ENCODE measurements at places on chromosomes 11 and 22.
A peak's percentile ranks its signal among the peaks of the same experiment; 100 is the strongest.

- DNase-seq, result peak; percentile 14
These were observed 312.9 kb downstream of the MN1 start for GRCh38 chr22:27488456-27489177.

- no peak for DNase-seq
These were observed 25.5 kb downstream of the CTNND1 start for GRCh38 chr11:57787006-57787604.

GRCh38 chr11:125902927-125903710, at the start of gene PUS3:
Gene PUS3 (minus strand): TSS chr11:125903206. CDS start chr11:125896284, 6,922 bp downstream.
- DNase-seq, result peak; percentile 89

GRCh38 chr22:35459423-35459894, 59.5 kb downstream of the MCM5 start:
- no peak for DNase-seq

- DNase-seq, result no peak
These were observed 5.5 kb downstream of the H19 start for GRCh38 chr11:1992111-1992510.

DNA sequence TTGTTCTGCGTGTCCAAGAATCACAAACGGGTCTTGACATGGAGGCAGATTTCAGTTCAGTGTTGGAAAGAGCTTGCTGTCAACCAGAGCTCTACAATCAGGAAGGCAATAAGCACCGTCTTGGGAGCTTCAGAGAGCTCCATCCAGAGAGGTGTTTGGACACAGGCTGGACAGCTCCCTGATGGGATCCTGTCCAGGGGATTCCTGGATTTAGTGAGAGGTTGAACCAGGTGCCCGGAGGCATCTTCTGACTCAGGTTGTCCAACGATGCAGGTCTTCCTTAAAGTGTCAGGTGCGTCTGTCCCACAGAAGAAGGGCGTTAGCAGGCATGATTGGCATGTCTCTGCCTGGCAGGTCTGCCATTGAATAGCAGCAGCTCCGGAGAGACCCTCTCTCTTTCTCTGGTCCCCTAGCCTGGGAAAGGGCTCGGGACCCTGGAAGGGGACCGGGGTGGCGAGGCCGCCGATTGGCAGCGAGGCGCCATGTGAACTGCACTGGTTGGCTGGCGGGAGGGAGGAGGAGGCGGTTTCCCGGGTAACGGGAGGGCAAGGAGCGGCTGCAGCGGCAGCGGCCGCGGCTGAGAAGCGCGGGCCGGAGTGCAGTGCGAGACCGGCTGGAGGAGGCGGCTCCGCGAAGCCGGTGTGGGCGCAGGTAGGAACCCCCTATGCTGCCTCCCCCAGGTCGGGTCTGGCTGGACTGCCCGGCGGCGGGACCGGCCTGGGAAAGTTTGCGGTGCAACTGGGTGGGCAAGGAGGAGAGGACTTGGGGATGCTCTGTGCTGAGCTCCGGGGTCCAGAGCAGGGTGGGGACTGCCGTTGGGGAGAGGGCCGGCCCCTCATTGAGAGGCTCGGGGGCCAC, 104.1 kb upstream of the E2F8 start:
- peak; percentile 48 for DNase-seq

GRCh38 chr11:95795627-95796295, 5.5 kb downstream of the CEP57 start:
- no peak for DNase-seq

- no peak for DNase-seq
These were observed 1093.3 kb downstream of the BRD1 start for GRCh38 chr22:48734359-48734758.

DNA sequence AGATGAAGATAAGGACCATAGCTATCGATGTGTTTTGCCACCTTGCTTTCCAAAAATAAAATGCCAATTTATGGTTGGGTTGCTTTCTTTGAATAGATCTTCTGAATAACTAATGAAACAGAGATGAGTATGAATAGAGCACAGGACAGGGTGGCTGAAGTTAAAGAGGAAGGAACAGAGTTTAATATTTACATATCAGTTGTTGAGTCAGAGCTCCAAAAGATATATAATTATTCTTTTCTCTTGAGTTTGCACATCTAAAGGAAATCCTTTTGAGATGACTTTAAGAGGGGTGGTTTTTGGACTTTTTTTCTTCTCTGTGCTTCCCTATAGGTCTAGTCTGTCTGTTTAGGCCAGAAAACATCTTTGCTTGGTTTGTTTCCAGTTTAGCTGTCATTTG, 115.2 kb downstream of the DDX10 start:
- peak; percentile 29 for DNase-seq

GRCh38 chr22:34765115-34765514, 300.8 kb upstream of the ISX start:
- DNase-seq, result no peak

DNA sequence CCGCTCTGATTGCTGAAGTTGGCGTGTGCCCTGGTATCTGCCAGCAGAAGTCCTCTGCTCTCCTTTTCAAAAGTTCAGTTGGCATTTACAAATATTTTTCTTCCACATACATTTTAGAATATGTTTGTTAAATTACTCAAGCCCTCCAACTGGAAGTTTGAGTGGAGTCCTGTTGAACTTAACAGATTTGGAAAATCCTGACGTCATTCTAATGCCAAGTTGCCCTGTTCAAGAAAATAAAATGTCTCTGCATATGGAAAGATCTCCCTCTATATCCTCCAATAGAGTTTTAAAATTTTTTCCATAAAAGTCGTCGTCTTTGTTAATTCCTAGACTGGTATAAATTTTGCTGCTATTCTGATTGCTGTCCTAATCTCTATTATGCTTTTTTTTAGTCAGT, 3.3 kb downstream of the KCNQ1OT1 start:
- no peak for DNase-seq

- no peak for DNase-seq
These were observed 5.5 kb downstream of the C11orf24 start for GRCh38 chr11:68266121-68266891.

DNA sequence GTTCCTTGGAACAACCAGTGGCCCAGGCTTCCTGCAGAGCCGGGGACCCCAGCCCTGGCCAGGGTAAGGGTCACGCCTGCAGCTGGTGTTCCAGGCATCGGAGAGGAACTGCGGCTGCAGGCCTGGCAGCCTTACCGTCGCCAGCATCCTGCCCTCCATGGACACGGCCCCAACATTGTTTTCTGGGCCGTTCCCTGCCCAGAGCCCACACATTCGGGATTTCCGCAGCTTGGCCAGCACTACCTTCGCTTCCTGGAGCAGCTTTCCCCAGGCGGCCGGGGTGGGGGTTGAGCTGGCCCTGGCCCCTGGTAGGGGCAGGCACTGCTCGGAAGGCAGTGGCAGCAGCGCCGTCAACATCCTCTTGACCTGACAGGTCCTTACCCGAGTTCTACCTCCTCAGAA, 17.7 kb downstream of the TXN2 start:
- peak; percentile 80 for DNase-seq

DNA sequence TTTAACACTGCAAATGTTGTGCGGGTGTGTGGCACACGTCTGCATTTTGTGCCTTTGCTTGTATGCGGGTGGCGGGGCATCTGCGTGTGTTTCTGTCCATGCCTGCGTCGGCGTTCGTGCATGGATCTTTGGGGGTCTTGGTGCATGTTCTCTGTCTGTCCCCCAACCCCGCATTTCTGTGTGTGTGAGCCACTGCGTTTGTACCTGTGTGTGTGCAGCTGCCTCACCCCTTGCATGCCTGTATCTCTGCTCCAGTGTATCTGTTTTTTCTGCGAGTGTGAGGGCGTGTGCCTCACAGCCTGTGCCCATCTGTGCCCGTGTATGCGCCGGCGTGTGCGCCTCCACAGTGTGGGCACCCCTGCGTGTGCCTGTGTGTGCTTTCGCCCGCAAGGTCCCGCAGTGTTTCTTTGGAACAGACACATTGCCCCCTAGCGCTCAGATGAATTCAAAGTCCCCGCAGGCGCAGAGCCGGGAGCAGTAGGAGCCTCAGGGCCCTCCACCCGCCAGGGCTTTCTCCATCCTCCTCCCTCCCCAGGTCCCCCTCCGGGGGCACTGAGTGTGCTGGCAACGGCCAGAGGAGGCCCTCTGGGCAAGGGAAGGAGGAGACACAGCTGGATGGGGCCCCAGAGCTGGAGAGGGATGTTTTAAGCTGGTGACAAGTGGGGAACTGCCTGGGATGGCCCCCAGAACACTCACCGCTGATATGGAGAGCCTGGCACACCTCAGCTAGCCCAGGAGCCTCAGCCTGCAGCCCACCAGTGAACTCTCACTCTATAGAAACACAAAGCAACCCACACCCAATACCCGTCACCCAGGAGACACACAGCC, 3.1 kb upstream of the MN1 start:
- DNase-seq, result peak; percentile 77

- DNase-seq, result no peak
These were observed 105.9 kb downstream of the SLC17A6 start for GRCh38 chr11:22444076-22444475.

GRCh38 chr11:119081682-119082260, 2.9 kb upstream of the HMBS start:
- DNase-seq, result no peak

GRCh38 chr11:125253795-125254525, 89.4 kb downstream of the PKNOX2 start:
- DNase-seq, result no peak

GRCh38 chr22:27114186-27114585, 456.8 kb downstream of the MIAT start:
- DNase-seq, result no peak

DNA sequence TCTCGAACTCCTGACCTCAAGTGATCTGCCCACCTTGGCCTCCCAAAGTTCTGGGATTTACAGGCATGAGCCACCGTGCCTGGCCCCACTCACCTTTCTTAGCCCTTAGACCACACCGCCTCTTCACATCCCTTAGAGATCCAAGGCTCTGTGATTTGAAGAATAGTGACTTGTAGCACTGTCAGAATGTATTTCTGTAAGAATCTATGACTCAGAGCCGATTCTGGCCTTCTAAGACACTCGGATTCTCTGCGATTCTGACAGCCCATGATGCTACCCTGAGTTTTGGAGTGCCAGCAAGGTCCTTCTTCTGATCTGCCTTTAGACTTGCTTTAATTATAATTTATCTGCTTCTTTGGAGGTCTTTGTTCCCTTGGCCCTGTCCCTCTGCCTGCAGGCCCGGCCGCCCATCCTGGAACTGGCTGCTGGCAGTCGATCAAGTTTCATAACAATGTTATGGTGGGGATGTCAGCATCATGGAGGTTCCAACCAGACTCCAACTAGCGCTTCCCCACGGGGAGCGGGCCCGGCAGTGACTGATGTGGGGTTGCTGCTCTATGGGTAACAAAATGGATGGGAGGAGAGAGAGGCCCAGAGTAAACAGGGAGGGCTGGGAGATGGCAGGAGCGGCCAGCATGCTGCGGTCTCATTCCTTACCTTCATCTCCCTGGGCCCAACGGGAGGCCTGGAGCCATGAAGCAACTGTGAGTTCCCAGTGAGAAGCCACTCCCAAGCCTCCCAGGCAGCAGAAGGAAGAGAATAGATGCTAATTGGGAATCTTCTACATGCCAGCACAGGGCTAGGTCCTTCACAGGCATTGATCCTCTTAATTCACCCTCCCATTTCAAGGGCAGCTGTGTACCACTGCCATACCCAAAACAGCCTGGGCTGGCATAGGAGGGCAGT, 55.7 kb upstream of the RASD2 start:
- DNase-seq, result no peak

GRCh38 chr11:1053121-1053901, 16.8 kb upstream of the MUC6 start:
- no peak for DNase-seq

- no peak for DNase-seq
These were observed 2.5 kb downstream of the C11orf68 start for GRCh38 chr11:65916391-65916790.

DNA sequence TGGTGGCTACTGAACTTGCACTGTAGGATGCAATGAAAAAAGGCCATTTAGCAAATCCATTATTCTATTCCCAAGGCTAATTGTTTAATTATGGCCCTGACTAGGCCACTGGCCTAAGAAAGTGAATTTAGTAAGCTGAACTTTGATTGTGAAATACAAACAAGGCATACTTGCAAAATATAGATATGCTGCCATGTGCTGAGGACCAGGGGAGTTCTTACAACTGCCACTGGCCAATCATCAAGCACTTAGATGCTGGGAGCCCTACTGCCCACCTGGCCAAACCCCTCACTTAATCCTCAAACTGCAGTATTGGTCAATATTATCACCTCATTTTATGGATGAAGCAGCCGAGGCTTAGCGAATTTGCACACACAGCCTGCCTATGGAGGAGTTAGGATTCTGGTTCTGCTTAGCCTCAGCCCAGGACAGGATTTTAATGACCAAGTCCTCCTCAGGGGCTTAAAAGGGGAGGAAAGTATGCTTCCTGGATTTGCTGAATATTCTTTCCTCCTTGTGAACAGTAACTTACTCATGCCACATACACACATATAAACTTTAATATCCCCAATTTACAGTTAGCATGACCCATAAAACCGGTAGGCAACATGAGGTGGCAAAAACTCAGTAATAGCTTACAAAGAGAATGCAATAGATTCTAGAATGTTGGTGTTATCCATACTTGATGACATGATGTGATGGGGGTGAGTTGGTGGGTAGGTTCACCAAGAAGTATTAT, 39.3 kb downstream of the CD44 start:
- no peak for DNase-seq

GRCh38 chr11:121580154-121580553, 127.4 kb upstream of the SORL1-AS1 start:
- no peak for DNase-seq

DNA sequence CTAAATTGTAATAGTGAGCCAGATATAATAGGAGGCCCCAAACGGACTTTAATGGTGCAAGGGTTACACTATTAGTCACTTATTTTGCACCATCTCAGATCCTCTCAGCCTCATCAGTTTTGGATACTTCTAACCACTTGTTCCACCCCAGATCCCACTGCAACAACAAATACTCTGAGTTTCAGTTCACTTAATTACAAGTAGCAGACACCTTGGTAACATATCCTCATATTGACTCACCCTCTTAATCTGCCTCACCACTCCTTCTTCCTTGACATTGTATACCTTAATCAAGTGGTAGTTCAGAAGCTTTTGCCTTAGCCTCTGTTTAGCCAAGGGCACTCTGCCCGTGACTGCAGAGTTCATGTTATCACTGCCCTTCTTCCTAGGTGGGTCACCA, 256.1 kb upstream of the UBASH3B start:
- no peak for DNase-seq

GRCh38 chr11:79860336-79860735, 419.5 kb upstream of the TENM4 start:
- no peak for DNase-seq

- peak; percentile 67 for DNase-seq
These were observed 14.4 kb upstream of the LRP5 start for GRCh38 chr11:68297812-68298658.

GRCh38 chr11:91220476-91221202, 997.8 kb upstream of the CHORDC1 start:
- no peak for DNase-seq

GRCh38 chr11:111938687-111939160, 1.6 kb downstream of the DIXDC1 start:
- DNase-seq, result peak; percentile 39

- DNase-seq, result no peak
These were observed 16.9 kb downstream of the LMO2 start for GRCh38 chr11:33874910-33875490.
